ENCODE measurements at places on chromosomes 12 and 14.

- DNase-seq, result no peak
Observed at GRCh38 chr14:39145266-39145966, 24.7 kb downstream of the TRAPPC6B start.

GRCh38 chr12:103829092-103829491 lies 11.9 kb downstream of the NT5DC3 start:
- DNase-seq, result no peak

DNA sequence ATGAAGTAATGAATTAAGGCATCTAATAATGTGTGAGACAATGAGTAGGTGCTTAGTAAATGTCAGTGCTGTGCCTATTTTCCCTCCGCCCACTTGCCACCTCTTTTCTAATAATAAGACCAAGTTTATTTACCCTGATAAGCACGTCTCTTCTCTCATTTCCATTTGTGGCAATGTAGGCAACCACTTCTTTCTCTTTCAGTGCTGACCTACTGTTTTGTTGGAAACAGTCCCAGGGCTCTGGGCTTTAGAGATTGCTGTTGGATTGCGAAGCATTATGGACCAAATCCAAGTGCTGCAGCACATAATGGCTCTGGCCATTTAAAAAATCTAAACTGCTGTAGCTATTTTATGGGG lies 141.3 kb upstream of the PLEKHG7 start:
- DNase-seq, result no peak

- no peak for DNase-seq
Observed at GRCh38 chr14:22521449-22522239, 67.4 kb downstream of the DAD1 start.

DNA sequence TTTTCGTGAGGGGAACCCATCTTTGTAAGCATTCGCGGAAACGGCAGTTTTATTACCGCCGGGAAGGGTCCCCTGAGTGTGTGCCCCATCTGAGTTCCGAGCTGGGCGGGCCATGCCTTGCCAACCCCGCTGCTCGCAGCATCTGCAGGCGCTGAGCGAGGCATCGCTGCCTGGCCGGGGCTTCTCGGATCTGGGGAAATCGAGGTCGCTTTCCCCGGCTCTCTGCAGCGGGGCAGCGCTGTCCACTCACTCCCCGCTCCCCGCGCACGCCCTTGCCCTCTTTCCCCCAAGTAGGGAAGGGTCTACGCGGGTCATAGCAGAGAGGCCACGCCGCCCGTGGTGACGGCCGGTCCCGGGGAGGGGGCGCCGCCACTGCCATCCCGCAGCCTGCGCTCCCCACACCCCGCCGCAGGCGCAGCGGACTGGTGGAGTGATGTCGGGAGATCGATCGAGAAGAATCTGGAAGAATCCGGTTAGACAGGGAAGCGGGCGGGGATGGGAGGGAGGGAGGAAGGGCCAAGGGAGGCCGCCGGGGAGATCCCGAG lies 507 bp upstream of the FKBP4 start:
- no peak for DNase-seq

- no peak for DNase-seq
Observed at GRCh38 chr12:47894068-47894467, 10.7 kb downstream of the VDR start.

- no peak for DNase-seq
Observed at GRCh38 chr12:62533755-62534107, 67.1 kb downstream of the MON2 start.

GRCh38 chr14:103277931-103278330 lies 56.1 kb upstream of the EIF5 start:
- DNase-seq, result no peak

- no peak for DNase-seq
Observed at GRCh38 chr12:50103767-50104321, at the start of gene GPD1. GPD1 (plus strand) TSS chr12:50104008; CDS start chr12:50104051, 43 bp downstream.

DNA sequence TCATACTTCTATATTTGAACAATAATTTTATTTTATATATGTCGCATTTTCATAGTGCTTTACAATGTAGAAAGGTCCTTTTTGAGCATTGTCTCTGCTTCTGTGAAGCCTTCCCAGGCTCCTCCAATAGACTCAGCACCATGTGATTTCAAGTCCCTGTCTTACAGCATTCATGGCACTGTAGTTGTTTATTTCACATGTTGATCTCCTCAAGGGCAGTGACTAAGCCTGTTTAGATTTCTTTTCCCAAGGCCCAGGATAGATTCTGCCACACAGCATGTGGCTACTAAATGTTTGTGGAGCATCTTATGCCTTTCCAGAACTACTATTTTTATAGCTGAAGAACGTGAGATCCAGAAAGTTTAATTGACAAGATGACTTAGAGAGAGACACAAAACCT lies 391.7 kb downstream of the TMEM117 start:
- no peak for DNase-seq

Measured in T follicular helper cell (primary cell).